ENCODE measurements at places on chromosomes 12 and 14.
A peak's percentile ranks its signal among the peaks of the same experiment; 100 is the strongest.

- DNase-seq = peak; percentile 57
Observed at GRCh38 chr12:55996201-55996714, 818 bp upstream of the SUOX start.

DNA sequence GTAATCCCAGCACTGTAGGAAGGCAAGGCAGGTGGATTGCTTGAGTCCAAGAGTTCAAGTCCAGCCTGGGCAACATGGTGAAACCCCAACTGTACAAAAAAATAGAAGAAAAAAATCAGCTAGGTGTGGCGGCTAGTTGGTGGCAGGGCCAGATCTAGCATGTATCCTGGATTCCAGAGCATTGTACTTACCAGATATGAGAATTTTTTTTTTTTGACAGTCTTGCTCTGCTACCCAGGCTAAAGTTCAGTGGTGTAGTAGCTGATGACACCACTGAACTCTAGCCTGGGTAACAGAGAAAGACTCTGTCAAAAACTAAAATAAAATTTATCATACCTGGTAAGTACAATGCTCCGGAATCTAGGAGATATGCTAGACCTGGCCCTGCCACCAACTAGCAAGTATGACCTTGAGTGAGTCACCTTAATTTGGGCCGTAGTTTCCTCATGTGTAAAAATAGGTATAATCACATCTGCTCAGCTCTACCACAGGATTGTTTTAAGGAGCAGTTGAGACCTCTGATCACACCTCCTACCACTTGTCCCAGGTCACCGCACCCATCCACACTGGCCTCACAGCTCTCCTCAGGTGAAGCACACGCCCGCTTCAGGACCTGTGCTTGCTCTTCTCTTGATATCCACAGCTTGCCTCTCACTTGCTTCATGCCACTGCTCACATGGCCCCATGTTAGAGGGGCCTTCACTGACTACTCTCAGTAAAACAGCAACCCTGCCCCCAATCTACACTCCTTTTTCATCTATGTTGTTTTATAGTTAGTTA lies 140.2 kb downstream of the STXBP6 start:
- DNase-seq = peak; percentile 18

DNA sequence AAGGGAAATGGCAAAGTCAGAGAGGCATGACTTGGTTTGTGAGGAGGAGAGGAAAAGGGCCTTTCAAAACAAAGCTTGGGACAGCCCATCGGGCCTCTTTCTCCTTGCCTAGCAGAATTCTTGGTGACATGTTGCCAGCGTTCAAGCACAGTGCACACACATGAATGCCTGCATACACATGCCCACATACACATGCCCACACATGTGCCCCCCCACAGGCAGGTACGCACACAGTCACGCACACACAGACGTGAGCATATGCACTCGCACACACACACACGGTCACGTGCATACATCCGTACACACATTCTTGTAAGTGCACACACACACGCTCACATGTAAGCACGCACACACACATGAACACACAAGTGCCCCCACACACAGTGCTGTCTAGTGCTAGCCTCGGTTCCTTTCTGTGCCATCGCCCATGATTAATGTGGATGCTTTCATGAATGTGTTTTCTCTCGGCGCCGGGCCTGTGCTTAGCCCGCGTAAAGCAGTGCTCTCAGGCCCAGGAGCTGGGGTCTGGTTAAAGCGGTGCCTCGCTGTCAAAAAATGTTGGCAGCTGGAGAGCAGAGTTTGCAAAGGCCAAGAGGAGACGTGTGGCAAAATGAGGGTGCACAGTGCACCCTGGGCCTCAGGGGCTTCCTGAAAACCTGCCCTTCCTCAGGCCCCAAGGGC lies 328.8 kb upstream of the DIO3 start:
- peak; percentile 47 for DNase-seq

DNA sequence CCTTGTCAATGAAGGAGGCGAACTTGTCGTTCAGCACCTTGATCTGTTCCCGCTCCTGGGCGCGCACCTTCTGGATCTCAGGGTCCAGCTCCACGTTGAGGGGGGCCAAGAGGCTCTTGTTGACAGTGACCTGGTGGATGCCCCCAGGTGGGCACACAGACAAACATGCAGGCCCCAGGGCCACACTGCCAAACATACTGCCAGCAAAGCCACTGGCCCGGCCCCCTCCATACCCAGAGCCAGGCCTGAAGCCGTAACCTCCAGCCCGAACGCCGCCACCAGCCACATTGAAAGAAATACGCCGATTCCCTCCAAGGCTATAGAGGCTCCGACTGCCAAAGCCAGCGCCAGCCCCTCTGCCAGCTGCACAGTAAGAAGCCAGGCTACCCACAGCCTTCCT lies 337 bp downstream of the KRT74 start:
- no peak for DNase-seq

DNA sequence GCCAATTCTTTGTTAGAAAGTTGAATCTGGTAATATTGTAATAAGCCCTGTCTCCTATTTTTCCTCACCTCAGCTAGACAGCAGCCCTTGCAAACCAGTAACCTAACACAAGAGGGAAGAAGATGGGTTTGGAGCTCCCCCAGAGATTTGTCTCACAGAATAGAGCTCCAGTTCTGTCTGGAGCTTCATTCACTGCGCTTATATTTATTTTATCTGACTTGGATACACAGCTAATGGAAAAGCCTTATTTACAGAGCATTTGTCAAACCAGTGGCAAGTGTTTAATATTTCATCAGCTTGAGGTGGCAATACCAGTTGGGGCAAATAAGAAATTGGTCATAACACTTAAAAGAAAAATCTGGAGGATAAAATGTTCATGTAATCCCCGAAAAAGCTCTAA lies 1094.0 kb downstream of the FSCB start:
- no peak for DNase-seq

DNA sequence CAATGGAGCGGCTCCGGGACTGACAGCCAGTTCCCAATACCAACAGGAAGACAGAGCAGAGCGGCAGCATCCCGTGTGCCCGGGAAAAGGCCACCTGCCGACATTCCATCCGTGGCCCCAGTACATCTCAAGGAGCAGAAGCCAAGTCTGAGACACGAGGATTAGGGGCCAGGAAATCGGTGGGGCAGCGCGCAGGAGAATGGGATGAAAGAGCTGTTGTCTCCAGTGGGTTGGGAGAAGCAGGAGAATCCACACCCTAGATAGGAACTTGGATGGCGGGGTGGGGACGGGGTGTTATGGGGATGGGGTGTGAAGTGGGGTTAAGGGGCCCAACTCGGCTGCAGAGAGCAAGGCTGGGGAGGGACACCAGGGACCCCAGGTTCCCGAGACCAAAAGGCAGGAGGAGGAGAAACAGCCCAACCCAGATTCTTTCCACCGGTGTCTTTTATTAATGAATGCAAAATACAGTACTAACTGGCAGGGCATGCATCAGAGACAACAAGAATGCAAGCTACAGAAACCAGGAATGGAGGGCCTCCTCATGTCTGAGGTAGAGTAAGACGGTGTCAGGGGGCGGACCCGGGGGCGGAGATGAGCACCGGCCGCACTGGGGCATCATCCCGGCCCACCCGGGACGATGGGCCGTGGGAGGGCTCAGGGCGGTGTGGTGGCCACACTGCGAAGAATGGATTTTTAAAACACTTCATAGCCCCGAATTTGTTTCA lies 50.3 kb downstream of the BEGAIN start:
- DNase-seq = no peak

GRCh38 chr14:22622255-22622654 lies 21.9 kb downstream of the OR6J1 start:
- no peak for DNase-seq

DNA sequence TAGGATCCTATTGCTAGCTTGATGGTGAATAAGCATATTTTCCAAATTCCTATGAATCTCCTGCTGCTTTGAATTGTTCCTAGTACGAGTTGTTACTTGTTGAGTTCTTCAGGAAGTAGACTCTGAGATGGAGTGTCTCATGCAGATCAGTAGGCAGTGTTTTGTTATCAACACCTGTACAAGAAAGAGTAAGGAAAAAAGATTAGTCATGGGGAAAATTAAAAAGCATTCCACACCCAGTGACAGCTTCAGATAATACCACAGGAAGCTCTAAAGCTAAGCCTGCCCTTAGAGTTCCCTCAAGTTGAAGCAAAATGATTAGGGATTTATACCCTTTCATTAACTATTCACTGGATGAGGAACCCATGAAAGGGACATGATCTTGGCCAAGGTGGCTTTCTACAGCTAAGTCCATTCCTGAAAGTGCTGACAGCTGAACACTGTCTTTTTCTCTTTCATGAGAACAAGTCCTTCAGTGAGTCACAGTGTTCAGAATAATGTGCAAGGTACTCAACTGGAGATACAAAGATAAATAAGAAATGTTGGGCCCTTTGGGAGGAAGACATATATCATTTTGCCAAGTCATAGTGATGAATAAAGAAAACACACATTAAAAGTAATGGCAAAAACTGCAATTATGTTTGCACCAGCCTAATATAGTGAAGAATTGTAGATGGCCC lies 49.1 kb downstream of the CCER1 start:
- DNase-seq = no peak

- DNase-seq = no peak
Observed at GRCh38 chr14:104876251-104876699, 11.2 kb downstream of the CEP170B start.
